ENCODE measurements at places on chromosomes 6 and 20.
A peak's percentile ranks its signal among the peaks of the same experiment; 100 is the strongest.

DNA sequence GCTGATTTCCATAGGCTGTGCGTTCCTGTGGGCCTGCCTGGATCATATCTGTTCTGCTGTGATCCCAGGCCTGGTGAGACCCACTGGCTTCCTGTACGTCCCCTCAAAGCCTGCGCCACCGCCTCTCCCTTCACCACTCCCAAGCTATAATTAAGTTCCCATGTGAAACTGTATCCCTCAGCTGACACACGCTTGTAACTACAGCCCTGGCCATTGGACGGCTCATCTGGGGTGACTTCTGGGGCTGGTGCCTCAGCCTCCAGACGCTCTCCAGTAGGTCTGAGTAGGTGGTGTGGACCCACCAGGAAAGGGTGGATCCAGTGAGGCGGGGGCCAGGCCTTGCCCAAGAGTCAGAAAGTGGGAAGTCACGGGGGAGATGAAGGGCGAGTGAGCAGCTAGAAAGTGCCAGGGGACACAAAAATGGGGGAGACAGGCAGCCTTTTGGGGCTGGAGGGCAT is 21.0 kb downstream of the PPARD start:
- DNase-seq = peak; percentile 20

DNA sequence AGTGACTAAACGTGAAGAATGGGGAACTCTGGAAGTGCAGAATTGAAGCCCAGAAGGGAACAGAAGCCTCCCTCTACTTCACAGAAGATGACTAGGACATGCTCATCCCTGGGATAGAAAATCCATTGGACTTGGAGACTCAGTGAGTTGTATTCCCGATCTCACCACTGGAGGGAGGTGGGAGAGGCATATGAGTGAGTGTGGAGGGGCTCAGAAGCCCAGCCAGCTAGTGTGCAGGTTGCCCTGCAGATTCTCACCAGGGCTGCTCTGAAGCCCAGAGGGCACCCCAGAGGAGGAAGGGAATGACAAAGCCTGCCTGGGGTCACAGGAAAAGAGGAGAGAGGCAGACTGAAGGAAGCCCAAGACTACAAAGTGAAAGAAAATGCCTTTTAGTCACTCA is 42.1 kb upstream of the HLA-E start:
- no peak for DNase-seq

GRCh38 chr6:168988801-168989200 is 264.8 kb downstream of the THBS2 start:
- DNase-seq = no peak

DNA sequence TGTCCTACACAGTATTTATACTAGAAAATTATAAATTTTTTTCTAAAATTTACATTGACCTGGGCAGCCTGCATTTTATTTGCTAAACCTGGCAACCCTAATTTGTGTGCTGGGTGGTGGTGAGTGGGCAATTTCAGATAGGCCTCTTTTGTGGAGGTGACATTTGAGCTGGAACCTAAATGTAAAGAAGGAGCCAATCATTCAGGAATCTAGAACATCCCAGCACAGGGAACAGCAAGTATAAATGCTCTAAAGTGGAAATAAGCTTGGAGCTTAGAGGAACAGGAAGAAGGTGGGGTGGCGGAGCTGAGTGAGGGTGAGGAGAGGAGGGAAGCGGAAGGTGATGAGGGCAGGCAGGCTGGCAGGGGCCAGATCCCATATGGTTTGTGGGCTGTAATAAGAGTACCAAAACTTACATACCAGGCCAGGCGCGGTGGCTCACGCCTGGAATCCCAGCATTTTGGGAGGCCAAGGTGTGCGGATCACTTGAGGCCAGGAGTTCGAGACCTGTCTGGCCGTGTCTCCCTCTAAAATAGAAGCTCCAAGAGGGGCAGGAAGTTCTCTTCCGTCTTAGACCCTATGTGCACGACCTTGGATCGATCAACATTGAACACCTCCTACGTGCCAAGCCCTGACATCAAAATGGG is 549 bp upstream of the CSE1L start:
- DNase-seq = no peak

DNA sequence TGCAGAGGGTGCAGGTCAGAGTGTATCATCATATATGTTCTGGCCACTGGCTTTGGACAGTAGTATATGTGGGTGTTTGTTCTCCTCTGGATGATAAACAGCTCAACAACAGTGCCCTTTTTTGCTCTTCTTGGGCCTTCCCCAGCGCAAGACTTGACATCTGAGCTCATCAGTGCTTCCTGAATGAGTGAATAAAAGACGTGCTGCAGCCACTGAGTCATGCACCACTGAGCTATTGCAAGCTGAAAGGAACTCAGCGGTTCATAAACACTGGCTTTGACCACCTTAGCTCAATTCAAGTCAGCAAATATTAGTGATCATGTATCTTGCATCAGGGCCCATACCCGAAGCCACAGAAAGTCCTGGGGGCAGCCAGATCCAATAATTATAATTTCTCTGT is 105.3 kb upstream of the KCNG1 start:
- no peak for DNase-seq

- DNase-seq = no peak
These were observed 559.0 kb downstream of the CBLN4 start for GRCh38 chr20:55446301-55446700.

DNA sequence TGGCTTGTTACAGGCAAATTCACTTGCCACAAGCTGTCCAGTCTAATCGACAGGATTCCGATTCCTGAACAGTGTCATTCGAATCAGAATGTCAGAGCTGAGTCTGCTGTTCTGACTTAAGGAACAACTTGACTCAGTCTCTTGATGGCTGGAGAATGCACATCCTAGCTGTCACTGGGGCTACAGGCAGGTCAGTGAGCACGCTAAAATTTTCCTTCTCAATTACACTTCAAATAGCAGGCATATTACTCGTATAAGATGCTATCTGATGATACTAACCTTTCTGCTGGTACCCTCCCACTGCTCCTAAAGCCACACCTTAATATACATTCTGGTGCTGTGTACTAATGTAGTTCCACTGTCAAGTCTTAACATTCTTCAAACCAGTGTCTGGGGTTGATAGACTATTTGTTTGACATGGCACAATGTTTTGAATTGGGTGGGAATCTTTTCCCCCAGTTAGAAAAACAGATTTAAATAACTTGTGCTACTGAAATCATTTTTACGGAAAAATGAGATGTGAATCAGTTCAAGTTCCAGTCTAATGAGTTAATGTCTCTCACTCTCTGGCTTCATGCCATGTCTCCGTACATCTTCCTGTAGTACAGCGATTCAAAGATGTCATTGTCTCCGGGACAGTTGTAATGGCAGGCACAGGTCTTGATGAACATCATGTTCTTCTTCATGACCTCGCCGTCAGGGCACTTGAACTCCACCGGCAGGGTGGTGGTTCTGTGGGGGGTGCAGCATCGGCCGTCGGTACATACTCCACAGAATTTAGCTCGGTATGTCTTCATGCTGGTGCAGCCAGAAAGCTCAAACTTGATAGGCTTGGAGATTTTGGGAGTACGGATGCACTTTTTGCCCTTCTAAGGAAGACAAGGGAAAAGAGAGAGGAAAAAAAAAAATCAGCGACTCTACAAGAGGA is 2.2 kb downstream of the CCN2 start:
- DNase-seq = no peak

DNA sequence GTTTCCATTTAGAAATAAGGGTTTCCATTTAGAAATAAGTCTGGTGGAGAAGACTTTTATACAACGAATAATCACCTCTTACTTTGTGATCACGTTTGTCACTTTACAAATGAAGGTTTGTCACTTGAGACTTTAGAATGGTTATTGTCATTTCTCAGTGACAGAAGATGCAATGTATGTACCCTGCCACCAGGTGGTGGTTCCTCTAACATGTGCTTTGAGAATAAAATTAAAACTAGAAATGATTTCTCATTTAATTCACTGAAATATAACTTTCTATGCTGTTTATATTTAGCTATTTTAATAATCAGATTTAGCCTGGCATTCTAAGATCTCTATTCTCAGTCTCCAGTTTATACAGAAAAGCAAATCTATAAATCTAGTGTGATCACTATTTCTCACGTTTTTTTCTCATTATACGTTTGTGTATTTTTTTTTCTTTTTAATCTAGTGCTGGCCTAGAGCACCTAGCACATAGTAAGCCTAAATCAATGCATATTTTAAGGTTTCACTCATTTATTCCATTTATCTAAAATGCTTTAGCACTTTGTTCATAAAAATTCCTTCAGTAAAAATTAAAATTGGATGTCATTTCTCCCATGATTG is 57.4 kb upstream of the TFAP2D start:
- no peak for DNase-seq

GRCh38 chr6:156794546-156795354 is 17.6 kb downstream of the ARID1B start:
- DNase-seq = no peak

- DNase-seq = no peak
These were observed 29.2 kb downstream of the YTHDF1 start for GRCh38 chr20:63186528-63187316.

DNA sequence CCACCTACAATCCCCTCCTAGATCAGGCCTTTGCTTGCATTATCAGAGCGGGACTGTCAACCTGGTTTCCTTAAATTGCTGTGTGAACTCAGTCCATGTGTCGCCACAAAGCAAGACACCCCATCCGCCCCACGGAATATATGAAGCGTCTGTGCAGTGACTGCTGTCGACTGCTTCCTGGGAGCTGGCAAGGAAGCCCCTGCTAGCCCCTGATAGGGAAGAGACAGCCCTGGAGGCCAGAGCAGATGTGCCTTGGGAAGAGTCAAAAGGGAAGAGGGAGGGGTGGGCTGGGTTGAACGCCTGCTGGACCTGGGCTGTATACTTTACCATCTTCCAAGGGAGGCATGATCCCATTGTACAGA is 44.1 kb upstream of the APCDD1L start:
- DNase-seq = no peak

- no peak for DNase-seq
These were observed 13.0 kb downstream of the MOXD1 start for GRCh38 chr6:132388291-132388690.

DNA sequence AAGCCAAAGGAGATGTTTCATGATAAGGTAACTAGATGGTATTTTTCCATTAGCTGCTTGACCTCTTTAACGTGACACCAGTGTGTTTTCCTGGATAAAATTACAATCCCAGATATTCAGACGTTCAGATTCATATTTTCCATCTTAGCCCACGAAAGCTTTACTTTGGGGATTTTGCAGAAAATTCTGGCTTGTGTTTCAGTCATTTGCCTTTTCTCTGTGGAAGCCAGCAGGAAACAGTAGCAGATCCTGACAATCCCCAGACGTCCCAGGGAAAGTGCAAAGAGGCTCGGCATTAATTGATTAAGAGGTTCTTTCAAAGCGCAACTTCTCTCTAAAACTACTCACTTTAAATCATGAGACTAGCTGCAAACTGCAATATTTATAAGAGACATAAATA is 243.6 kb downstream of the UST start:
- no peak for DNase-seq

DNA sequence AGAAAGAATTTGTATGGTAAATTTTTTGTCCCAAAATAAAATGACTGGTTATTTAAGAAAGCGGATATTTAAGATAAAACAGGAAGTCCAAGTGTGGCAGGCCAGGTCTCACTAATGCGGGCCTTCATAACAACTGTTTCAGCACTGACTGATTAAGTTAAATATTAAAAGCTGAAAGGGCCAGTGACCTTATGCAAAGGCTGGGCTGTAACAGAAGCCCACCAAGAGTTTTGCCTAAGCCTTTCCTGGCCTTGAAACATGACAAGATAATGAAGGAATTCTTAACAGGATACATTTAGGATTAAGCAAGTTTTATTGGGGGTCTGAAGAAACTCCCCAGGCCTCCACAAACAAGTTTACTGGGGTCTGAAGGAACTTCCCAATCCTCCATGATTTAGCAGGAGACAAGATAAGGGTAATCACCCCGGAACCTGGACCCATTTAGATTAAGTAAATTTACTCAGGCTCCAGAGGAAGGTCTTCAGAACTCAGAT is 36.3 kb downstream of the ZNF133 start:
- no peak for DNase-seq

DNA sequence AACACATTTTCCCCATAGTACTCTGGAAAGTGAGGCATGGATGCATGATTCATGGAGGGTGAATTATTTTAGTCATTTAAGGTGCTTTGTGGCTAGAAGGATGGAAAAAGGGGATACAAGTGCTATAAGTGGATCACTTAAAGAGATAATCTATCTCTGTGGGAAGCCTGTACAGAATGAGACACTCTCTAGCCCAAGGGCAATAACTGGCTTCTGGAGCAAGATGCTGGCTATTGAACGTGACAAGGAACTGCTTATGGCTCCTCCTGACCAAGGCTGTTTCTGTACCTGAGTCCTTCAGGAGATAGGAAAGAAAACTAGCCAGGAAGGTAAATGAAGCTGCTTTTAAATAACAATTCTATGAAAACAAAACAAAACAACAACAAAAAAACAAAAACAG is 590.7 kb downstream of the EYS start:
- DNase-seq = no peak

- DNase-seq = no peak
These were observed 169.3 kb upstream of the RIN2 start for GRCh38 chr20:19588732-19589131.

- no peak for DNase-seq
These were observed 2.2 kb downstream of the TNF start for GRCh38 chr6:31577579-31577966.

DNA sequence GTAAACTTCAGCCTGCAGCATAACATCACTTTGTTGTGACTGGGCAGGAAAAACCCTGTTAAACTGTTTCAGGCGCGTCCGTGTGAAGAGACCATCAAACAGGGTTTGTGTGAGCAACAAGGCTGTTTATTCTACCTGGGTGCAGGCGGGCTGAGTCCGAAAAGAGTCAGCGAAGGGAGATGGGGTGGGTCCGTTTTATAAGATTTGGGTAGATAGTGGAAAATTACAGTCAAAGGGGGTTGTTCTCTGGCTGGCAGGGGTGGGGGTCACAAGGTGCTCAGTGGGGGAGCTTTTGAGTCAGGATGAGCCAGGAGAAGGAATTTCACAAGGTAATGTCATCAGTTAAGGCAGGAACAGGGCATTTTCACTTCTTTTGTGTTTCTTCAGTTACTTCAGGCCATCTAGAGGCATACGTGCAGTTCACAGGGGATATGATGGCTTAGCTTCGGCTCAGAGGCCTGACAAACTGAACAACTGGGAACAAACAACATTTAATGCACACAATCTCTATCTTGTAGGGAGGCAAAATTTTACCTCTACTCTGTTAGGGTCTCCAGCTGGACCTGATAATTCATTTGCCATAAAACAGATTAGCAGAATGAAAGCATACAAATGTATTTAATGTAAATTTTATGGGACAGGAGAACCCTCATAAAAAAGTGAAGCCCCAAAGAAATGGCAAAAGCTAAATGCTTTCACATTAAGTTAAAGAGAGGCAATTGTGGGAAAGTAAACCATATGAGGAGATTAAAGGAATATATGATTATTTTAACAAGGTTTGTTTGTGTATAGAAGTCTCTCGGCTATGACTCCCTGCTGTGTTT is 58.3 kb upstream of the HFE start:
- no peak for DNase-seq

DNA sequence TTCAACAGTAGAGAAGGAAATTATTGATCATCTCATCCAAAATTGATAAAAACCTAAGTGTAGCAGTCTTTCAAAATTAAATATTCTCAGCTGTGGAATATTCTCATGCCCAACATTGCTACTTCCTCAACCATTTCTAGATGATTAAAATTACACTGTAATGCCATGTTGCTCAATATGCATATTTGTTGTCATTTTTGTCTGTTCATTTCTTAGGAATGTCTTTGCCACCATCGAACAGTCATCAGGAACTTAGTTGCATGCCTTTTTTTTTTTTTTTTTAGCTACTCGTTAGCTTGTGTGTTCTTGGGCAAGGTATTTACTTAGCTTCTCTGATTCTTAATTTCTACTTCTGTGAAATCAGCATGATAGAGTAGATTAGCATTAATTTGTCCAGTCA is 188.6 kb downstream of the DTNBP1 start:
- DNase-seq = no peak

GRCh38 chr20:3371754-3372153 is 35.7 kb downstream of the DNAAF9 start:
- no peak for DNase-seq

Data from SIG-M5 (cell line).